Dermis blood vessel endothelial cell (primary cell): ENCODE measurements at places on chromosomes 12 and 14. TPM values are rescaled to one million over a fixed set of nuclear protein-coding genes. Genes with fewer than 3 reads are reported as not detected.
A peak's percentile ranks its signal among the peaks of the same experiment; 100 is the strongest.

DNA sequence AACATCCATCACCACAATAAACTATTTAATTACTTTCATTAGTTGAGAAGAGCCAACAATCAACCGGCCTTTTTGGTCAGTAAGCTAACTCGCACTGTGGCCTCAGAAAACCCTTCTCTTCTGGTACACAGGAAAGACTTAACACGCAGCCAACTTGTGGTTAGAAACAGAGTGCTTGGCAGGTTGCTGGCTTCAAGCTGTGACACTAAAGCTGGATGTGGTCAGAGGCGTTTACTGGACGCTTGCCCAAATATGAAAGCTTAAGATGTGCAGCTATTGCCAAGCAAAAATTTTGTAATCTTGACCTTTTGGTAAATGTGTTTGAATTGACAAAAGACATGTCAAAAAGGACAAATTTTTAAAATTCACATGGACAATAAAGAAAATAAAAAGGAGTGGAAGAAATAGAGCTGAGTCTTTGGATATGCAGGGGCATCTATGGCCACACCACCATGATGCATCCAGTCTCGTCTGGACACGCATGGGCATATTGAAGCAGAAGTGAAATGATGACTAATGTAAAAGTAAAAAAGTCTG lies 2.6 kb upstream of the KLRK1 start:
- DNase-seq: peak; percentile 10

DNA sequence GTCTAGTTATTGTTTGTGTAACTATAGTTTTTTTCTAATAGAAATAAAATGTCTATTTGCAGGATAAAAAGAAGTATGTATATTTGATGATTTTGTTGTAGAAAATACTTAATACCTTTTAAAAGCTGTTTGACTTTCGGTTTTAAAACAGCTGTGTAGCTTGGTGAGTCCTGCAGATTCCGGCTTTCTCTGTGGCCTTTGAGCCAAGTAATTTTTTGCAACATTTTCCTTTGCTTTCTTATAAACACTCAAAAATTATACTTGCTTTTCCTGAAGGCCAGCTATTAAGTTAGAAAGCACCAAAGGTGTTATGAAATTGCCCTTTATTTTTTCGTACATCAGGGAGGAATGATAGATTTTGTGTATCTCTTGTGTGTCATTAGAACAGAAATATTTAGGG lies 63.6 kb downstream of the CRADD start:
- DNase-seq: no peak

DNA sequence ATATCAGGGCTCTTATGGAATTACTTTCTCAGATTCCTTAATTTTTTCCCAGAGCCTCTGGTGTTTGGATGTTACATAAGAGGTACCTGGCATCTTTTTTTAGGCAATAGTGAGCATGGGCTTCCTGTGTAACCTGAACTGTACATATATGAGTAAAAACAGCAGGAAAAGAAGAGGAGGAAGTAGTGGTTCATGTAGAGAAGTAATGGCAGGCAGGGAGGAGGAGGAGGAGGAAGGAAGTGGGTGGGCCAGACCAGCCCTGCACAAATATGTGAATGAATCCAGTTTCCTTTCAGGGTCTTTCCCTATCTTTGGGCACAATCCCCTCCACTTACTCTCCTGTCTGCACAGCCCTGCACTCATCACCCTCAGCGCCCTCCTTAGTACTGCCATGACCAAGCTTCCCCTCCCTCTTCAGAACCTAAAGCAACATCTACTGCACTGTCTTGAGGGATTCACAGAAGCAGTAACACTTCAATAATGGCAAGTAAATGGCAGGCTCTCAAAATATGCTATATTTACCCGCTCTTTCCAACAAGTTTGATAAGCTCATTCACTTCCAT lies 40.9 kb upstream of the GSG1 start:
- DNase-seq: no peak

GRCh38 chr12:78271546-78271945 lies 440.9 kb downstream of the NAV3 start:
- no peak for DNase-seq

TAS2R19 gene
- total RNA-seq: 4.0 and 9.2 TPM in 2 replicates
